Epithelial cell of umbilical artery (primary cell): ENCODE measurements at places on chromosomes 16 and 17. TPM values are rescaled to one million over a fixed set of nuclear protein-coding genes. Genes with fewer than 3 reads are reported as not detected.

CACNG5 gene
- total RNA-seq = not detected in 2 replicates

BORCS6 gene
- 9.1 and 9.3 TPM in 2 replicates for total RNA-seq

FSCN2 gene
- 0.65 TPM in 1 of 2 replicates, not detected in the other for total RNA-seq

LRRC46 gene
- under 0.01 and 0.15 TPM in 2 replicates for total RNA-seq

CCDC144A gene
- 4.3 and 5.5 TPM in 2 replicates for total RNA-seq

LYRM1 gene
- total RNA-seq = 58.1 and 154 TPM in 2 replicates

PALB2 gene
- 7.1 and 7.6 TPM in 2 replicates for total RNA-seq

FZD2 gene
- 1.4 and 2.6 TPM in 2 replicates for total RNA-seq

CYGB gene
- total RNA-seq = 0.32 and 0.46 TPM in 2 replicates

FASN gene
- 49.1 and 83.8 TPM in 2 replicates for total RNA-seq

CDH15 gene
- total RNA-seq = under 0.01 TPM in 1 of 2 replicates, not detected in the other

CCL4L2 gene
- not detected in 2 replicates for total RNA-seq

KIF2B gene
- not detected in 2 replicates for total RNA-seq

KCNJ2 gene
- 17.5 and 21.4 TPM in 2 replicates for total RNA-seq

ZNF469 gene
- 1.1 and 1.6 TPM in 2 replicates for total RNA-seq

TMEM220 gene
- total RNA-seq = 0.46 and 2.6 TPM in 2 replicates

HSD17B2 gene
- total RNA-seq = 1.9 and 4.4 TPM in 2 replicates

GNGT2 gene
- total RNA-seq = 0.76 TPM in 1 of 2 replicates, not detected in the other

CIBAR2 gene
- total RNA-seq = not detected in 2 replicates

KRTAP4-9 gene
- not detected in 2 replicates for total RNA-seq

CD7 gene
- not detected in 2 replicates for total RNA-seq

B9D1 gene
- 24.5 and 32.5 TPM in 2 replicates for total RNA-seq

GID4 gene
- total RNA-seq = 3.9 and 5.8 TPM in 2 replicates

METTL26 gene
- 68.7 and 115 TPM in 2 replicates for total RNA-seq

BCL6B gene
- total RNA-seq = 107 and 156 TPM in 2 replicates

RAB11FIP4 gene
- total RNA-seq = under 0.01 TPM in 1 of 2 replicates, not detected in the other

FDXR gene
- 56.5 and 64.3 TPM in 2 replicates for total RNA-seq

DNAAF8 gene
- 0.32 and 0.46 TPM in 2 replicates for total RNA-seq

LCMT1 gene
- total RNA-seq = 35.7 and 36.7 TPM in 2 replicates

UMOD gene
- total RNA-seq = not detected in 2 replicates

EPOP gene
- 1.5 and 4.2 TPM in 2 replicates for total RNA-seq

ADCY9 gene
- total RNA-seq = 7.5 and 12.6 TPM in 2 replicates

CRHR1 gene
- total RNA-seq = not detected in 2 replicates

PKMYT1 gene
- 7.9 and 8.1 TPM in 2 replicates for total RNA-seq

OTOP2 gene
- total RNA-seq = not detected in 2 replicates

NETO2 gene
- 31.2 and 33.7 TPM in 2 replicates for total RNA-seq

TMC7 gene
- 2.6 and 3.5 TPM in 2 replicates for total RNA-seq

CCDC78 gene
- 0.15 and 1.3 TPM in 2 replicates for total RNA-seq

GP1BA gene
- total RNA-seq = not detected in 2 replicates

CEMP1 gene
- total RNA-seq = not detected in 2 replicates

MAP2K6 gene
- 2.6 and 5.8 TPM in 2 replicates for total RNA-seq

LAT gene
- total RNA-seq = 0.15 and 0.65 TPM in 2 replicates
